NCI-H2029 treated with DMSO at 0.1 percent for 48 hours (cell line): ENCODE measurements at places on chromosomes 3 and 15.

DNA sequence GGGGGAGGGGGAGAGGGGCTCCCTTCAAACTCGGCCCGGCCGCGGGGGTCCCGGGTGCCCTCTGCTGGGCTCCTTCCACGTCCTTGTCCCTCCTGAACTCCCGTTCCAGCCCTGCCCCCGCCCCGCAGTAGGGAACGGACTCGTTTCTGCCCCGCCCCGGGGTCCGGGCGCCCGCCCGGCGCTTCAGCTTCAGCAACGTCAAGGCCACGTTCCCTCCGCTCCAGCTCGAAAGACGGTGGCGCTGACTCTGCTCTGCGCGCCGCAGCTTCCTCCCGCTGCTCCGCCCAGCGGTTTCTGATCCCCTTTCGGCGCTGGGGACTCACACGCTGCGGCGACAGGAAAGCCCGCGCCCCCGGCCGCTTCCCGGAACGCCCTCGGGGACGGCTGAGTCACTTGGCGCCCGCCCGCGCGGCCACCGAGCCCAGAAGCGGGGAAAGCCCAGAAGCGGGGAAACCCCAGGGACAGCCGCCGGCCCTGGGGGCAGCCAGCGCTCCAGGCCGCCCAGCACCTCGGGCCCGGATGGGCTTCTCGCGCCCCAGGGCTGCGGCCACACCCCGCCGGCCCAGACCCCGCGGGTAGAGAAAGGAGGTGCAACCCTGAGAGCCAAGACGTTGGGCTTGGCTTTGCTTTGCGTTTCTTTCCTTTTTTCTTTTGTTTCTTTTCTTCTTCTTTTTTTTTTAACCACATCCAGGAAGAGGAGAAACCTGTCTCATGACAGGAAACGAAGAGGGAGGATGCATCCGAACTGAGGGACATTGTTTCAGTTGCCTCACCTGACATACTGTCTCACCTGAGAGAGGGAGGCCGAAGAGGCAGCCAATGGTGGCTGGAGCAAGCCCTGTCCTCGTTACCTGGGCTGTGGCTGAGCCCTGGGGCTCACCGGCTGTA is 28.9 kb downstream of the ARHGAP31 start:
- peak; percentile 22 for DNase-seq

- no peak for DNase-seq
These were observed 46.2 kb downstream of the RORA start for GRCh38 chr15:61182946-61183345.

- DNase-seq, result no peak
These were observed 147.4 kb downstream of the TJP1 start for GRCh38 chr15:29674661-29675533.

- DNase-seq, result no peak
These were observed 116.9 kb upstream of the LRRFIP2 start for GRCh38 chr3:37291275-37291700.

GRCh38 chr15:51088585-51088984 is 6.1 kb downstream of the TNFAIP8L3 start:
- DNase-seq, result no peak

DNA sequence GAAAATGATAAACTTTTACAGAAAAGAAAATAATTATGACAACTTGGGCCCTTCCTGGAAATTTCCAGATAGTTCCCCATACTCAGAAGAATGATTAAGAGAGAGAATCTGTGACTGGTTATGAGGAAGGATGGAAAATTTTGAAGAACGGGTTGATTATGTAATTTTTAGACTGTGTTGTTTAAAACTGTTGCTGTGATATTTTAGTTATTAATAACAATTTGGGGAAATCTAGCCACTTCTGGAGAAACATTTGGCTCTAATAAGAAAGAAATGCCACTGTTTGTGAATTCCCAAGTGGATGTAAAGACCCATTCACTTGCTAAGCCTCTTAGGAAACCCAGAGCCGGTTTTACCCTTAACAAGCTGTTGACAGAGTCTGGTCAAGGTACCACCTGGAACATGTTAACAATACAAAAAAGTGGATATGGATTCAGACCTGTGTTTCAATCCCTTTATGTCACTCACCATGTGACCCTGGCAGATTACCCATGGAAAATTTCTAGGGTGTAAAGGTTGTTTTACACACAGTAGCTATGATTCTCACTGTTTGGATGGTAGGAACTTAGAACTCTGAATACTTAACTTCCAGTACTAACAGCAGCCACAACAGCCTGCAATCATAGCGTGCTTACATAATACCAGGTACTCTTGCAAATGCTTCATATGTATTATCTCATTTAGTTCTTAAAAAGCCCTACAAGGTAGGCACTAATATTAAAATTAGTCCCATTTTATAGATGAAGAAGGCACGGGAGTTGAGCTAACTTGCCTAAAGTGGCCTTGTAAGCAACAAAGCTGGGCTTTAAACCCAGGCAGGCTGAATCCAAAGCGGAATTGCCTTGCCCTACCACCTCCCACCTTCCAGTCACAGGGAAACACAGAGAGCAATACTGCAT is 32.0 kb downstream of the ZBTB38 start:
- no peak for DNase-seq

DNA sequence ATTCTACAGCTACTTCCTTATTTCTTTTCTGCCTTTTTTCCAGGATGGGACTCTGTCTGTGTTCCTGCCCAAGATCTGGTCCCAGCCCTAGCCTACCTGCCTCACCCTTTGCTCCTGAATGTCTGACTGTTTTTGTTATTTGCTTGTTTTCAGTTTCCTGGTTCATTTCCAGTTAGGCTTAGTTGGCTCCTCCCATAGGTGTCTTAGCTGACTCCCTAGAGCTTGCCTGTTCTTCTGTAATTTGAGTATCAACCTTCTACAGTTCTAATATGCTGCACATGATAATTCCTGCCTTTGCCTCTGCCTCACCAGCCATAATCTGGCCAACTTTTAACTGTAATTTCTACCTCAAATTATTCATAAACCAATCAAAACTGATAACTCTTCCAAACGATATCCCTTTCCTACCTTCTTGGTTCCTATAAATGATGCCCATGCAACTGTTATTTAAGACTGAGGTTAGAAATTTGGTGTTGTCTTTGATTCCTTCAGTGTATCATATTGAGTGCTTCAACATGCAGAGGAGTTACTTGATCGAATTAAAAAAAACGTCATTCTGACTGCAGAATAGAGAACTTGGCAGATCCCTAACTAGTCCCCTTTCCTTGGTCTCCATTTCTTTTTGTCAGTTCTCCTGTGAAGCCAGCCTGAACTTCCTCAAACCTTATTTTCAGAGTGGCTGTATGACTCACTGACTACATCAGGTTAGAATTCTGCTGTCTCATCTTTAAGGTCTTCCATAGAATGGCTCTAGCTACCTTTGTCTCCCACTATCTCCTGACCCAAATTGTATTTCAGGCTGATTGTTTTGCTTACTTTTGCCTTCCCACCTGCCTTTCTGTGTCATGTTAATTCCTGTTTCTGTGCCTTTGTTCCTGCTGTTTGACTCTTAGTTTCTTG is 8.4 kb downstream of the GOLM2 start:
- peak; percentile 51 for DNase-seq

- DNase-seq, result no peak
These were observed 6.7 kb downstream of the PLOD2 start for GRCh38 chr3:146154316-146154715.
